Mesenteric fat pad (tissue), 1 donor: ENCODE measurements at places on chromosomes 1 and 21.

- DNase-seq, result peak; percentile 94
These were observed at the start of gene KIAA0040 for GRCh38 chr1:175192630-175193526. Gene KIAA0040 (minus strand): TSS chr1:175192776. CDS start chr1:175161013, 31,763 bp downstream.

GRCh38 chr1:41728403-41729202, 190.1 kb downstream of the HIVEP3 start:
- DNase-seq, result no peak

- no peak for DNase-seq
These were observed 300.6 kb upstream of the PLXNA2 start for GRCh38 chr1:208544794-208545193.

GRCh38 chr1:110787328-110788071, 85.4 kb upstream of the CD53 start:
- no peak for DNase-seq

DNA sequence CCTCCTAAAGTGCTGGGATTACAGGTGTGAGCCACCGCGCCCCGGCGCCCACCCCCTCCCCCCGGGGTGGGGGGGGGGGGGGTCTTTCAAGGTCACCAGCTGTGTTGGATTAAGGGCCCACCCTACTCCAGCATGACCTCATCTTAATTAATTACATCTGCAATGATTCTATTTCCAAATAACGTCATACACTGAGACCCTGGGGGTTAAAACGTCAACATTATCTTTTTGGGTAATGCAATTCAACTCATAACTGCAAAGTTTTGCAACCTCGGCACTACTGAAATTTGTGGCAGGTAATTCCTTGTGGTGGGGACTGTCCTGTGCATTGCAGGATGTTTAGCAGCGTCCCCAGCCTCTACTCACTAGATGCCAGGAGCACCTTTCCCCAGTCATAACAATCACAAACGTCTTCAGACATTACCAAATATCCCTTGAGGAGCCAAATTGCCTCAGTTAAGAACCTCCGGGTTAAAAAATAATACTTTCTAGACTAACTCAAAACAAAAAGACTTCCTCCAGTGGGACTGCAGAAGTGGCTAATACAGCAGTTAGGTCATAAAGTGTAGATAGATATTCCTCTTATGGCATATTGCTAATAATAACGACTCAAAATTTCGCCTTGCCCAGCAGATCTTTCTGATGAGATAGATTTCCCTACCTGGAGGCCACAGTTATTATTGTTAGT, 233.0 kb upstream of the KAZN start:
- DNase-seq, result no peak

DNA sequence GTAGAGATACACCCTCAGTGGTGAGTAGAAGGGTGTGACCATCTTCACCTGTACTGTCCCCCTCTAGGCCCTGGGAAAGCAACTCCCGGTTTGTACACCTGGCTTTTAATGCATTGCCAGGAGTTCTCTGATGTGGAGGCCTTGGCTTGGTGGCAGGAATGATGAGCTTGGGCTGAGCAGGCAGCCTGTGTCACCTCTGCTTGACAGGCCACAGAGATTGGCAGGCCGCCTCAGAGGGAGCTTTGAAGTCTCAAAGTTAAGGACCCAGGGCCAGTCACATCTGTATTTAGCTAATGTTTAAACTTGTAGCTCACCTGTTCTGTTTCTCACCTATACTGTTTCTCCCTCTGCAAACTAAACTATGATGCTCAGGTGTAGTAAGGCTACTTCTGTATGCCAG, 28.5 kb downstream of the HUNK start:
- DNase-seq, result peak; percentile 30

DNA sequence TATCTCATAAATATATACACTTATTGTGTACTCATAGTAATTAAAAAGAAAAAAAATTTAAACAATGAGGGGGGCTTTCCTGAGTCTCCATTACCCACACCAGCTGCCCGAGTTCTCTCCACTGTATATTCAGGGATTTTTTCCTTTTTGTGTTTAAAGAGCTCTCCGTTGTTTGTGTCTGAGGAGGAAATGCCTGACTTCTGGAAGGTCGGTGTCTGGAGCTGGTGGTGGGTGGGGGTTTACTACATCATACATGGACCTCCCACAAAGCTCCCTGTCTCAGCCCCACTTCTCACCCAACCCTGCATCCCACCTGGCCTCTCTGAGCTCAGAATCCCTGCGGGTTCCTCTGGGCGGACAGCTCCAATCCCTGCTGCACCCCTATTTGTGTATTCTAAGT, 64.1 kb upstream of the ETV3 start:
- DNase-seq, result no peak
